ENCODE measurements at places on chromosomes 5 and 9. TPM values are rescaled to one million over a fixed set of nuclear protein-coding genes. Genes with fewer than 3 reads are reported as not detected.

Gene FUT7
- polyA plus RNA-seq: 0.09 TPM

- peak; percentile 95 for DNase-seq
These were observed at the start of the genes ARPC5L and RPL35 for GRCh38 chr9:124861342-124862229. ARPC5L (plus strand) TSS chr9:124862130; CDS start chr9:124869291, 7,161 bp downstream. RPL35 (minus strand) TSS chr9:124861957; CDS start chr9:124861912, 45 bp downstream.

GRCh38 chr9:126672634-126673284, 59.0 kb downstream of the LMX1B start:
- no peak for DNase-seq

Gene F2RL1
- 135 TPM for polyA plus RNA-seq

GRCh38 chr5:156120777-156121176, 206.2 kb upstream of the SGCD start:
- no peak for DNase-seq

Measured in small intestine (tissue), 16 donors.